ENCODE measurements at places on chromosomes 7 and 10.

- no peak for DNase-seq
Observed at GRCh38 chr7:138006106-138006505, 4.2 kb upstream of the CREB3L2 start.

GRCh38 chr7:156629873-156630272, 10.7 kb upstream of the RNF32 start:
- no peak for DNase-seq

GRCh38 chr7:48759431-48760080, 164.8 kb upstream of the CDC14C start:
- DNase-seq = no peak

DNA sequence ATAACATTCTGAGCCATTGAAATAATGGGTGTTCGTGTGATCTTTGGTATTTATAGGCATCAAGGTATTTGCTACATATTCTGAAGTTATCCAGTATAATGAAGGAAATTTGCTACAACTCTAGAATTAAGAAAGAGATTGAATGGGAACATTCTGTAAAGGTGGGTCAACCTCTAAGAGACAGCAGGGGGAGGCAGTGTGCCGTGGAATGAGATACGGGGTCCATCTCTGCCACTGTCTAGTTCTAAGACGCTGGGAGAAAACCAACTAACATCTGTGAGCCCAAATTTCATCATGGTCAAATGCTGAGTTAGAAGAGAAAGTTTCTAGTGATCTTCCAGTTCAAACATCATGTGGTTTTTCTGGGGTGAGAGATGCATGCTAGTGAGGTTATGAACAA, 368.9 kb downstream of the SORCS1 start:
- no peak for DNase-seq

DNA sequence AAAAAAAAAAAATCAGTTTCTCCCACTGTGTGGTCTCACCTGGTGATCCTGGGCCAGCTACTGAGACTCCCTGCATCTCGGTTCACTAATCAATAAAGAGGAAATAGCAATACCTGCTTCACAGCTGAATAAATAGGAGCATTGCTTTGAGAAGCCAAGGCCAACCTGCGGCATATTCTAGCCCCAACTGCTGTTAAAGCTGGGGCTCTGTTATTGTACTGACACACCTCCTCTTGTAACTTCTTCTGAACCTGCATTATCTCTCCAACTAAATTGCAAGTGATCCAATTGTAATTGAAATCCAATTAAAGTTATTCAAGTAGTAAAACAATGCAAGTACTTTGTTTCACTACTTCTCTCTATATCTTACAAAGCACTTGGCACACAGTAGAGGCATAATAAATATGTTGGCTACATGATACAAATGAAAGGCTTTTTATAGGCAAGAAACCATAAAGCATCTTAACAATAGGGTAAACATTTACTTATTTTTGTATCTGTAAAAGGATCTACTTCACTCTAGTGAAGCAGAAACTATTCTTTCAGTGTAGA, 38.4 kb downstream of the AMPH start:
- DNase-seq = no peak
